ENCODE measurements at places on chromosomes 2 and 18. TPM values are rescaled to one million over a fixed set of nuclear protein-coding genes. Genes with fewer than 3 reads are reported as not detected.

AKAIN1 gene
- total RNA-seq, result not detected

APCDD1 gene
- total RNA-seq, result 0.07 TPM

CHRND gene
- 0.09 TPM for total RNA-seq

HOXD9 gene
- total RNA-seq, result 0.82 TPM

ZNF521 gene
- total RNA-seq, result not detected

KLHL41 gene
- 0.15 TPM for total RNA-seq

MYL12B gene
- 403 TPM for total RNA-seq

PDE1A gene
- 0.17 TPM for total RNA-seq

Measured in A549 treated with dexamethasone at 1 μM for 4 hours (cell line).